ENCODE measurements at places on chromosomes 6 and 20. TPM values are rescaled to one million over a fixed set of nuclear protein-coding genes. Genes with fewer than 3 reads are reported as not detected.

The CLDN20 gene
- 0.54 TPM for polyA plus RNA-seq

The MAP7 gene
- polyA plus RNA-seq: 0.45 TPM

The NKAIN2 gene
- polyA plus RNA-seq: 5.2 TPM

The ADGRG6 gene
- 7.2 TPM for polyA plus RNA-seq

The GTSF1L gene
- not detected for polyA plus RNA-seq

The SLPI gene
- not detected for polyA plus RNA-seq

- DNase-seq: no peak
These were observed 90.9 kb upstream of the MAP7 start for GRCh38 chr6:136641166-136641565.

GRCh38 chr6:89611666-89612065 lies 26.9 kb downstream of the LYRM2 start:
- DNase-seq: no peak

- no peak for DNase-seq
These were observed 13.1 kb upstream of the DCBLD1 start for GRCh38 chr6:117469356-117469755.

DNA sequence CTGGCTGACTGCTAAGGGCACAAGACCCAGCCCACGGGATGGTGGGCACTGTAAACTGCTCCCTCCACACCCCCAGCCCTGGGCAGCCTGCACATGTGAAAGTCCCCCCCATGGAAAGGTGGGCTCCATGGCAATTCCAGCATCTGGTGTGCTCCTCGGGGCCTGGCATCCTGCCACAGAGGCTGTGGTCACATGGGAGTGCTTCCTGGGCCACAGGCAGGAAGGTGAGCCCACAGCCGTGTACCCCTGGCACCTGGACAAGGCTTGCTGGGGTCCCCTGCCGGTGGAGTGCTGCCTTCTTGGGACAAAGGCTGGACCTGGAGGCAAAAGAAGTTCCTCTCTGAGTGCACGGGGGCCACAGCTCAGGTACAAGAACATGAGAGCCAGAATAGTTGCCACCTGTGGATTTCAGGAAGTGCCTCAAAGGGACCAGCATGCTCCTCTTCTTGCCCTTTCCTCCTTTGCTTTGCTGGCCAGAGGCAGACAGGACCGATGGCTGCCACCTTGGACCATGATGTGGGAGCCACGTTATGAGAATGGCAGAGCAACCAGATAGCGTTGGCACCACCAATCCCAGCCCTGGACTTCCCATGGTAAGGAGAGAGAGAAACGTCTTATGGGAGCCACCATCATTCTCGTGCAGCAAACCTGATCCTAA lies 120.2 kb upstream of the MLN start:
- no peak for DNase-seq

- no peak for DNase-seq
These were observed 45.0 kb downstream of the LIN28B start for GRCh38 chr6:105001906-105002305.

GRCh38 chr6:127581576-127581975 lies 4.6 kb downstream of the C6orf58 start:
- DNase-seq: no peak

DNA sequence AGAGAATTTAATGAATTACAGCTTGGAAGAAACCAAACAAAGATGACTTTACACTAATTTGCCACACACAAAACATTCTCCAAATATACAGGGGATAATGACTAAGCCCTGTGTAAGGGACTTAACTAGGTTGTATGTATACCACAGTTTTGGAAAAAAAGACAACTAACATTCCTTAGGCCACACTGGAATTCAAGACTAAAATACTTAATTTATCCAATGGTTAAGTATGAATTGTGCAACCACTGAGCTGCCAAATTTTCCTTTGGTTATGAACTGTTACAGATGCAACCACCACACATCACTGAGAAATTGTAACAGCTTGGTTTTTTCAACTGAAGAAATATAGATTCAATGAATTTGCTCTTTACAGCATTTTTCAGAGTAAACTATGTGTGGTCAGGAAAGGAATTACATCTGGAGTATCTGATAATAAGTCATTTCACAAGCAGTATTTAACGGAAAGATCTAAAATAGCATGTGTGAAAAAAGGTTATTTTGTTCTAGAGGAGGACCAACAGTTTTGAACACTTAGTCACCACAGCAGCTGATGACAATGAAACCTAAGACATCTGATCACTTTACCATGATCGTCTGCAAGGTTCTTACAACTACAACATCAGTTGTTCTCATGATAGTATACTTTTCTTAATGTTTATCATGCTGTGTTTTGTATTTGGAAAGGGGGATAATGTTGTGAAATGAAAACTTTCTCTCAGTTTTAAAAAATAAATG lies 318.8 kb downstream of the BCKDHB start:
- no peak for DNase-seq

- peak; percentile 32 for DNase-seq
These were observed 46.9 kb downstream of the MAP3K4 start for GRCh38 chr6:161038229-161039031.

GRCh38 chr6:75199889-75200288 lies 6.0 kb downstream of the COL12A1 start:
- no peak for DNase-seq

DNA sequence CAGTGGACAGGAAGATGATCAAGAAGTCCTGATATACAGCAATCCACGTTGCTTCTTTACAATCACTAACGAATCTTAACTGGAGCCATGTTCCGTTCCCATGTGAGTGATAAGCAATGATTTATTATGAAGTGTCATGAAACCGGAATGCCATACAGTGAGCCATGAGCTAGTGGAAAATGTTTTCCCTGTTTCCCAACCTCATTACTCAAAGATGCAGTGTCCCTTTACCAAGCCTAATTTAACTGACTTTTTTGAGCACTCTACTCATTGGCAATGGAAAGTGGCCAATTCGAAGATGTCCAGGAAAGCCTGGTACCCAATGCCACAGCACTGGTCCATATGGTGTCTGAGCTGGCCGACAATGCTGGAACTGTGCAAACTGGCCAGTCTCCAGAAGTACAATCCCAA lies 148.3 kb downstream of the ZNF217 start:
- peak; percentile 57 for DNase-seq

DNA sequence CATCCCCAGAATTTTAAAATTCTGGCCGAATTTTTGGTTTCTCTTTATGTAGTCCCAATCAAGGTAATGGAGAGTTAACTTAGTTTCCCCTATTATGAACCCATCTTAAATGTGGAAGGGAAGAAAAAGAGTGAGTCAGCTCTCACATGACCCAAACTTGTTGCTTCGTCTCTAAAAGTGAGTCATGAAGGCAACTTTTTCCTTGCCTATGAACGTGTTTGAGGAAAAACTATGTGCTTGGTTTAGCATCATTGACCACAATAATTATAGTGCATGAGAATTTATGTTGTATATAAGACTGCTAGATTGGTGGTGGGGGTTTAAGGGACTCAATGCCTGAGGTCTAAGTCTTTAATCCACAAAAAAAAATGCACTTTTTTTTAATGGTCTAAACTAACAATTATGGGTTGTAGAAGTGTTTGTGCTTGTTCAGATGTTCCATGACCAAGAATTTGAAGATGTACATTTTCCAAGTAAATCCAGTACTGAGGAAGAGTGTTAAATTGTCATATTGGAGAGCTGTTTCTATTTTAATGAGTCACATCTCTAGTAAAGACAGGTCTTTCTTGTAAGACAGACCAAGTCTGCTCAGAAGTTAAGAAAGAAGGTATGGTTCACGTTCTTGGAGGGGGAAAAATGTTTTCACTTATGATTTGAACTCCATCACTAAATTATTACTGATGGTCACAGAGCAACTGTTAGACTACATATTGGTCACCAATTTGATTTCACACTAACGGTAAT lies 409.9 kb upstream of the MARCKS start:
- no peak for DNase-seq

DNA sequence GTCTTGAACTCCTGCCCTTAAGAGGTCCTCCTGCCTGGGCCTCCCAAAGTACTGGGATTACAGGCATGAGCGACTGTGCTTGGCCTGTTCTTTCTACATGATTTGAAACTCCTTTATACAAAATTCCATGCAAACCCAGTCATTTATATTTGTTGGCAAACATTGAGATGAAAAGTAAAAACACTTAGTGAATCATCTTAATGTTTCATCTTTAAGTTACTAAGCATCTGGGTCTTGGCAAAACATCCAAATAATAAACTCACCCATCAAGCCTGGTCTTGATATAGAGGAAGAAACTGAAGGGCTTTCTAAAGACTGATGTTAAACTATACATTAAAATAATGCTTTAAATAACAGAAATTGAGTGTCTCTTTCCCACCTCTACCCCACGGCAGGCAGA lies 95.1 kb downstream of the FUT9 start:
- no peak for DNase-seq

- no peak for DNase-seq
These were observed 1.9 kb downstream of the ELOVL2 start for GRCh38 chr6:11042025-11042749.

DNA sequence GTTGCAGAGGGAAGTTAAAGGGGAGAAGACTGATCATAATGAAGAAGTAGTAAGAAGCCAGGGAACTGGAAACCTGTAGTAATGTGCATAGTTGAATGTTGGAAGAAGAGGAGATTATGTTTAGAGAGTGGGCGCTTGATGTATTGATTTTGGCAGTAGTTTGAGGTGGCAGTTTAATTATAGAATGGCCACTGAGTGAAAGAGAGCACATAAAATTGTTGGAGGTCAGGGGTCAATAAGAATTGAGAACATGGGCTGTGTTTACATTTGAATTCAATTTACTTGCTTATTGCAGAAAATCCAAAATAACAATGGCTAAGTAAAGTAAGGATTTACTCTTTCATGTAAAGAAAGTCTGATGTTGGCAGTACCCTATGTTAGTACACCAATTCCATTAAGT lies 15.7 kb downstream of the VTA1 start:
- DNase-seq: no peak

DNA sequence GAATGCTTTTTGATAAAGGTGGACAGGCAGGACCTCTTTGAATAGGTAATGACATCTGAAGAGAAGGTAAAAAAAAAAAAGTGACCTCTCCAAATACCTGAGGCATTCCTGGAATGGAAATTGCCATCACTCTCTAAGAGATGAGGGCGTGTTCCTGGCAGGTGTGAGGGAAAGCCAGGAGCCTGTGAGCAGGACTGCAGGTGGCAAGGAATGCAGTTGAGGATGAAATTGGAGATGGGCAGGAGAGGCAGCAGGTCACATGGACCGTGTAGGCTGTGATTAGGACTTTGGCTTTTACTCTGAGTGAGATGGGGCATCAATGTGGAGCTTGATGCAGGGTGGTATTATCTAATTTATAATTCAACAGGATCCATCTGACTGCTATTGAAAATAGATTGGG lies 227.4 kb downstream of the LRFN2 start:
- DNase-seq: no peak

DNA sequence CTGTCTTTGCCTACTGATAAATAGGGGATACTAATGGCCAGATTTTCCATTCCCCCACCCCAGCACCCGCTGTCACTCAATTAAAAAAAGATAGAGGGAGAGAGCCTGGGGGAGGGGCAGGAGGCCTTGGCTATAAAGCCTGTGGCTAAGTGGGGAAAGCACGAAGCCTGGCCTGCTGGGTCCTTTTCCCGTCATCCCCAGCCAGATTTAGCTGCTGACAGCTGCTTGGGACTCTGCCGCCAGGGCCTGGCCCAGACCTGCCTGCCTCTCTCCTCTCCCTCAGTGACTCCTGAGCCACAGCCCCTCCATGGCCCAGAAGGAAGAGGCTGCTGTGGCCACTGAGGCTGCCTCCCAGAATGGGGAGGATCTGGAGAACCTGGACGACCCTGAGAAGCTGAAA lies at the start of gene APOBEC2:
TSS of gene APOBEC2 (plus strand) at position 162 of the 400 bp plus-strand sequence. CDS start at position 308, 146 bp downstream.
- peak; percentile 31 for DNase-seq

DNA sequence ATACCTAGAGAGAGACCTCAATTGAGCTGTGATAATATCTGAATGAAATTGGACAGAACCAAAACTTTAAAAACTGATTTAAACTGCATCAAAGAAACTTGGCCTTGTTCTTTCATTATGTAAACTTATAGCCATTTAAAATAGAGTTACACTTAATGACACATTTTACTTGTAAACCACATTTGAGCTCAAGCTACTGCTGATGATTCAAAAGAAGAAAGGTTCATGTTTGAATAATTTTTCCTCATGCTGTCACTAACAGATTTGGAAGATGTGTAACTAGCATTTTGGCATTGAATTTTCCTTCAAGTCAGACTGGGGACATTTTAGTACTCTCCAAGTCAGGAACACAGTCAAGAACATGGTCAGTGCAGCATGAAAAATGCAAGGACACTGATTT lies 26.9 kb downstream of the POPDC3 start:
- no peak for DNase-seq

DNA sequence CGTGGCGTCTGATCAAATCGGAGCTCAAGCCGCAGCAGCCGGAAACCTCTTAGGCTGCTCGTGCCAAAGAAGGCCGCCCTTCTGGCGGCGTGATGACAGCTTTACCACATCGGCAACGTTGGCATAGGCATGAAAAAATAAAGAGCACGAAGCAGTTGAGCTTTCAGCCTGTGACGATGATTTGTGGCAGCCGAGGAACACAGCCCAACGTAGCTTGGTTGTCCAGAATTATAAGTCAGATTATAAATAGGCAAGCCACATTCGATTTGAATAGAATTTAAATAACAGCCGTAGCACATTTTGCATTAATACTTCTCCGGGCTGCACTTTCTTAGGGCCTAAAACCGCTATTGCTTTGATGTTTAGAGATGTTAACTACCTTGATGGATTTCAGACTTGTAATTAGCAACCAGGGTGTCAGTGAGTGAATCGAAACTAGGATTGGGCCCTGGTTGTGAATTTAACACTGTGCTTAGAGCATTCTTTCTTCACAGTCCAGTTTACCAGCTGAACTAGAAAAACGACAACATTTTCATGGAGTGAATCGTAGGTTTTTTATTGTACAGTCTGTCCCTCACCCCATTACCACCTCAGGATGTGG lies 864 bp upstream of the BCLAF1 start:
- peak; percentile 89 for DNase-seq

DNA sequence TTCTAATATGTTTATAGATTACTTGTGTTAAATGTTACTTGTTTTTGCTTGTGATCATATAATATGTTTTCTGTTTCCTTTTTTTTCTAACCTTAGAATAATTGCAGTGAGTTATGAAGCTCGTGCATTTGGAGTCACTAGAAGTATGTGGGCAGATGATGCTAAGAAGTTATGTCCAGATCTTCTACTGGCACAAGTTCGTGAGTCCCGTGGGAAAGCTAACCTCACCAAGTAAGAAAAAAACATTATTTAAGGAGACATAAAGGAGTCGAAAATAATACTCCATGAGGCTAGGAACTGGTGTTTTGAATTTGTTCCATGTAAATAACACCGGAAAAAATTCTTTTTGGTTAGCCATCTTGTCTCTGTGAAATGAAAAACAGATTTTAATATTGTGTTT lies 6.9 kb downstream of the POLH start:
- no peak for DNase-seq

DNA sequence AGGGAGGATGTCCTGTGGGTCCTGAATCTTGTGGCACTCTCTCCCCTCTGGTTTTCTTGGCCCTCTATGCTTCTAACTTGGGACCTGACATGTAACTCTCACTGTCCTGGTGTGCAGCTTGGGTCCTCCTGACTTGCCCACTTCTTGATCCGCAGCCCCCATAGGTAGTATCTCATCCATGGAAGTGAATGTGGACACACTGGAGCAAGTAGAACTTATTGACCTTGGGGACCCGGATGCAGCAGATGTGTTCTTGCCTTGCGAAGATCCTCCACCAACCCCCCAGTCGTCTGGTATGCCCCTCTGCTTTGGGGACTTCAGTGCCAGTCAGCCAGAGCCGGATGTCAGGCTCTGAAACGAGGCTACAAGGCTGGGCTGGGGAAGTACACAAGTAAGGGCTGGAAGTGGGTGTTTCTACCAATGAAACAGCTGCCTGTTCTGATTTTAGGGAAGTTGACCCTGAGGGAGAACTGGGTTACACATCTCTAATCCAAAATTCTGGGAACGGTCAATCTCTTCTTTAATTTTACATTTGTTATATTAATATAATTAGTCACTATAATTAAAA lies 641 bp downstream of the DBNDD2 start:
- no peak for DNase-seq
